ENCODE measurements at places on chromosomes 16 and 17.

DNA sequence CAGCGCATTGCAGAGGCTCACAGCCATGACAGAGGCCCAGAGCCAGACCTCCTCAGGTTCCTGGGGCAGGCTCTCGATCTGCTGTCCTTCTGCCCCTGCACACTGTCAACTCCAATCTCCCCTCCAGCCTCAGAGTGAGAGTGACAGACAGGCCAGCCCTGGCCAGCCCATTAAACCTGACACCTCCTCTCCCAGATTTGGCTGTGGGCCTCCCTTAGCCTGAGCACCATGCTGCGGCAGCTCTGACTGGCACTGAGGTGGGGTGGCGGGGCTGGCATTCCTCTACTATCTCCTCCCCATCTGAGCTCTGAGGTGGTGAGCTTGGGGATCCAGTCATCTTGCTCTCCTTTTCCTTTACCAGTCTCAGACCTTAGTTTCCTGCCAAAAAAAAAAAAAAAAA lies 15.5 kb upstream of the C1QL1 start:
- DNase-seq = no peak

DNA sequence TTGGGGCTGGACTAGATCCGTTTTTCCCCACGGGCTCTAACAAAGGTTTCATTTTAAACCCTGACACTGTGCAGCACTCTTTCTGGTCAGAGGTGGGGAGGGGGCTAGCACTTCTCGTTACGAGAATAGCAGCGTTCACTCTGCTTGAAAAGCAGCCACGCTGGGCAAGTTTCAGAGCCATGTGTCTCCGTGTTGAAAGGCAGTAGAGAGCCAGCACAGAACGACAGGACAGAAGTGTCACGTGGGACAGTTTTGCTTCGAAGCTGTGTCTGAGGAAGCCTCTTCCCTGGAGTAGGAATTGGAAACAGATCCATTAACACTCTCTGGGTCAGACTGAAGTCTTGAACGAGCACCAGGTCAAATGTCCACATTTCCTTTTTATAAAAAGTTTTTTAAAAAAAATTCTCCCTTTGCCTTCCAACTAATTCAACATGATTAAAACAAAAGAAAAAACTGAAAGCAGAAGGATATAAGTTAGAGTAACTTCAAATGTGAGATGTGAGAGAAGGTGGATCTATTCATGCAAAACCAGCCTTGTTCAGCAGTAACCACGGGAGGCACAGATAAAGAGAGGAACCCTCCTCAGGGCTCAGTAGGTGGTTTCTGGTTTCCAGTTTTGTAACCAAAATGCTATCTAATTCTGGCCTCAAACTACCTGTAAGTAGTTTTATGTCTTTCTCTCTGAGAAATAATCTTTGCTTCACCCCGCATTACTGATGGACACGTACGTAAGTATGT lies 65.0 kb downstream of the SMG6 start:
- DNase-seq = no peak

DNA sequence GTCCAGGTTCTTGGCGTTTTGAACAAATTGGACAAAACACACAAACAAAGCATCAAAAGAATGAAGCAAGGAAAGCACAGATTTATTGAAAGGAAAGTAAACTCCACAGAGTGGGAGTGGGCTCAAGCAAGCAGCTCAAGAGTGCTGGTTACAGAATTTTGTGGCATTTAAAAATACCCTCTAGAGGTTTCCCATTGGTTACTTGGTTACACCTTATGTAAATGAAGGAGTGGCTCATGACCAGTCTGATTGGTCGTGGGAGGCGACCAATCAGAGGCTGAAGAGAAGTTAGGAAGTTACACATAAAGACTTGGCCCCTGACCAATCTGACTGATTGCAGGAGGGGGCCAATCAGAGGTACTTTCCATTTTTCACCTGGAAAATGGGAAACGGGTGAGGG lies 1373.8 kb upstream of the GOT2 start:
- no peak for DNase-seq

GRCh38 chr17:3575511-3575910 lies 17.9 kb upstream of the TRPV3 start:
- no peak for DNase-seq

- DNase-seq = no peak
Measured at GRCh38 chr16:27859020-27859419, 204.5 kb downstream of the GSG1L start.

Data from stimulated activated CD8-positive, alpha-beta memory T cell treated with anti-CD3 and anti-CD28 coated beads, Interleukin-7, amount 100 ng/mL, for 48 hours (primary cell).